Left renal cortex interstitium (tissue), 4 donors: ENCODE measurements at places on chromosomes 7 and 10. TPM values are rescaled to one million over a fixed set of nuclear protein-coding genes. Genes with fewer than 3 reads are reported as not detected.

The PRPS1L1 gene
- polyA plus RNA-seq, result not detected

GRCh38 chr10:42973411-42973810 is 103.5 kb upstream of the RET start:
- DNase-seq, result no peak

The PRLHR gene
- not detected for polyA plus RNA-seq

The C7orf57 gene
- polyA plus RNA-seq, result 0.68 TPM

DNA sequence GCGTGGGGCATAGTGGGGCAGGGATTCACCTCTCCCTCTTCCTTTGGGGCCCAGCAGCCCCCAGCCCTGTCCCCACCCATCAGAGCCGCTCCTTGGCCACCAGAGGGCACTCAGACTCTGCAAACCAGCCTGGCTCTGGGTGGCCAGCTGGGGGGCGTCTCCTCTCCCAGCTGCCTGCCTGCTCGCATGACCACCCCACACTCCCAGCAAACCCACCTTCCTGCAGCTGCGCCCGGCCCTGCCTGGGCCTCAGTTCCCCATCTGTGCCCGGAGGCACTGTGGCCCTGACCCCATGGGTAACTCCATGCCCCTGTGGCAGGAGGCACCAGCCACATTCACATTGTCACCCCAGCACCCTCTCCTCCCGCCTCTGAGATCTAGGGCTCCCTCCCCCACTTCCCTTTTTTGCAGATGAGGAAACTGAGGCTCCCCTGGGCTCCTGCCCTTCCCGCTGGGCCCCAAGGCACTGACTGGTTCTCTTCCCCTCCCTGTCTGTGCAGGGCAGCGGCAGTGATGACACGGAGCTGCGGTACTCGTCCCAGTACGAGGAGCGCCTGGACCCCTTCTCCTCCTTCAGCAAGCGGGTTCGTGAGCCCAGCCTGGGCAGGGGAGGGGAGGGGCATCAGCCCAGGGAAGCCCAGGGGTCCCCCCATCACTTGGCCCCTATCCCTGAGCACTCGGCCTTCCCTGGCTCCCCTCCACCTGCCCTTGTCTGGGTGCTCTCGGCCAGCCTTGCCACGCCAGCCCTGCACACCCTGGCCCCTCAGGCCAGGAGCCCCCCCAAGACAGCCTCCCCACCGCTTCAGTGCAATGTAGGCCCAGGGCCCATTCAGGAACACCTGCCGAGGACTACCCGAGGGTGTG is 6.9 kb upstream of the SH2B2 start:
- DNase-seq, result no peak

- DNase-seq, result no peak
Measured at GRCh38 chr10:33483124-33483815, 148.8 kb upstream of the NRP1 start.

The AS3MT gene
- polyA plus RNA-seq, result 22.5 TPM

DNA sequence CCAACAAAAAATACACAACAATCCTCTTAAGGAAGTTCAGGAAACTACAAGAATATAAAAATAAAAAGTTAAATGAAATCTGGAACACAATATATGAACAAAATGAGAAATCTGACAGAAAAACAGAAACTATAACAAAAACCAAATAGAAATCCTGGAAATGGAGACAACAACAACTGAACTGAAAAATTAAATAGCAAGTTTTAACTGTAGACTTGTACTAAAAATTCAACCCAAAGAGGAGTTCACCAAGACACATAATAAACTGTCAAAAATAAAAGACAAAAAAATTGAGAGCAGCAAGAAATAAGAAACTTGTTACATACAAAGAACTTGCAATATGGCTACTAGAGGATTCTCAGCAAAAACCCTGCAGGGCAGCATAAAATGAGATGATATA is 45.1 kb downstream of the HBP1 start:
- no peak for DNase-seq

The TLX1 gene
- 0.18 TPM for polyA plus RNA-seq

- DNase-seq, result no peak
Measured at GRCh38 chr10:124696446-124697392, 47.5 kb downstream of the FAM53B start.

DNA sequence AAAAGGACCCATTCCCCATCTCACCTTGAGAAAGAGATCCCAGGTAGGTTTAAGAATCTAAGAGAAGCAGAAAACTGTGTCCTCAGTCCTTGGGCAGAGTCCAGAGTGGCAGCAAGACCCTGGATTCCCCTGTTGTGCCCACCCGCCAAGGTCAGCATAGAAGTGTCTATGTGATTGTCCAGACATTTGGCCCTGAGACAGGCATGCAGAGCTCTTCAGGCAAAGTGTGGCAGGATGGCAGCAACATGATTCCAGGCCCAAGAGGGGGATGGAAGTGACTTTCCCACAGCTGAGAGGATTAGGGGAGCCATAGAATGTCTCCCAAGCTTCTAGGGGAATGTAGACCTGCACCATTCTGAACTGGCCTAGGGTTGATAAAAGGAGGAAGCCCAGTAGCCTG is 39.1 kb upstream of the OPALIN start:
- no peak for DNase-seq

The NKX2-3 gene
- polyA plus RNA-seq, result not detected
